ENCODE measurements at places on chromosomes 4 and X.

DNA sequence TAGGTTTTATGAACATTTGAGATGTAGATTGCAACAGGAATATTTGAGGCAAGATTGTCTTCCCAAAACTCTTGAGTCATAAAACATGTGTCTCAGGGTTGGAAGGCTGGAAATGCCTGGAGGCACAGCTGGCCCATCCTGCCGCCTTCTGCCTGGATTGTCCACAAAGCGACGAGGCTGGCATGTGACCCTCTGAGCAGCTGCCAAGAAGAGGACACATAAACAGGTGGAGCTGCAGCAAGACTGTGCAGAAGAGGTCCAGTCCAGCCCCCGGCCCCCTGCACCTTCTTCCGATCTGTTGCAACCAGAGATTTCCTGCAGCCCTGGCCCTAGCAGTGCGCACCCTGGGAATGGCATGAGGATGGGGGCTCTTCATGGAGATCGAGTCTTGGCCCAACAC is 101.9 kb upstream of the BCOR start:
- no peak for DNase-seq

- no peak for DNase-seq
Observed at GRCh38 chrX:16702700-16703599, 9.5 kb downstream of the CTPS2 start.

GRCh38 chr4:113539408-113539807 is 222.1 kb downstream of the CAMK2D start:
- DNase-seq = no peak

GRCh38 chr4:36652857-36653256 is 371.4 kb downstream of the DTHD1 start:
- DNase-seq = no peak

GRCh38 chrX:1341545-1342184 is 5.1 kb downstream of the IL3RA start:
- no peak for DNase-seq

- DNase-seq = no peak
Observed at GRCh38 chrX:17529151-17529745, 154.2 kb downstream of the NHS start.

DNA sequence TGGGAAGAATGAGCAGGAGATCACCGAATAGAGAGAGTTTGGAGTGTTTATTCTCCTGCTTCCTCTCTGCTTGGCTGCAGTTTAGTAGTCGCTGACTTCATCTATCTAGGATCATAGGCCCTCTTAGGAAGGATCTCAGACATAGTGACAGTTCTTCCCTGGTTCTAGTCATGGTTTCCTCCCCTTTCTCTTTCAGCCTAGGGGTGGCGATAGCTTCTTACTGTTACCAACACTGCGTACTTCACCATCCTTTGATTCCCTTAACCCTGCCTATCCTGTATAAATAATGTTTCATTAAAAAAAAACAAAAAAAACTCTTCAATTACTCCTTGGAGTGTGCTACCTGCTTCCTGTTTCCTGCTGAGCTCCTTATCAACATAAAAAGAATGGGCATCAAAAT is 103.8 kb downstream of the DDX53 start:
- no peak for DNase-seq

- DNase-seq = no peak
Observed at GRCh38 chr4:25503779-25504178, 126.7 kb downstream of the ANAPC4 start.

DNA sequence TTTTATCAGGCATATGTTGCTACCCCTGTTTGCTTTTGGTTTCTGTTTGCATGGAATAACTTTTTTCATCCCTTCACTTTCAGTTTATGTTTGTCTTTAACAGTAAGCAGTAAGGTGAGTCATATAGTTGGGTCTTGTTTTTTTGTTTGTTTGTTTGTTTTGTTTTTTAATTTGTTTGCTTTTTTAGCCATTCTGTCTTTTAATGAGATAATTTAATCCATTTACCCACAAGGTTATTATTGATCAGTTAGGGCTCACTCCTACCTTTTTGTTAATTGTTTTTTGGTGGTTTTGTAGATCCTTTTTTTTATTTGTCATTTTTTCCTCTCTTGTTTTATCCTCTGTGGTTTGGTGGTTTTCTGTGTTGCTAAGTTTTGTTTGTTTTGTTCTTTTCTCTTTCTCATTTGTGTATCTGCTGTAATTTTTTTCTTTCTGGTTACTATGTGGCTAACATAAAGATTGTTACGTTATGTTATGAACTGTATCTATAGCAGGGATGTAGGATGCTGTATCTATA is 379.5 kb upstream of the MAD2L1 start:
- no peak for DNase-seq

DNA sequence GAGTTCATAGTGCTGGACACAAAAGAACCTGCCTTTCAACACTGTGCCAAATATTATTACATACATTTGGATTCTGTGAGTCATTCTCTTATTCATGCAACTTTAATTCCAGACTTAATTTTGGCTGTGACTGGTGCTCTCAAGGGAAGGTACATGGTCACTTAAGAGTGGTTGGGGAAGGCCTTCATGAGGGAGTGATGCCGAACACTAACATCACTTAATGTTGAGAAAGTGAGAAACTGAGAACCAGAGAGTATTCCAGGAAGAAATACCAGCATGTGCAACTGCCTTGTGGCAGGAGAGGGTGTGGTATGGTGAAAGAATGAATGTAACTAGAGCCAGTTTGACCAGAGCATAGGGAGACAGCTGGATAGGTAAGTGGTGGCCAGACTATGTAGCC is 41.5 kb upstream of the FHDC1 start:
- no peak for DNase-seq

DNA sequence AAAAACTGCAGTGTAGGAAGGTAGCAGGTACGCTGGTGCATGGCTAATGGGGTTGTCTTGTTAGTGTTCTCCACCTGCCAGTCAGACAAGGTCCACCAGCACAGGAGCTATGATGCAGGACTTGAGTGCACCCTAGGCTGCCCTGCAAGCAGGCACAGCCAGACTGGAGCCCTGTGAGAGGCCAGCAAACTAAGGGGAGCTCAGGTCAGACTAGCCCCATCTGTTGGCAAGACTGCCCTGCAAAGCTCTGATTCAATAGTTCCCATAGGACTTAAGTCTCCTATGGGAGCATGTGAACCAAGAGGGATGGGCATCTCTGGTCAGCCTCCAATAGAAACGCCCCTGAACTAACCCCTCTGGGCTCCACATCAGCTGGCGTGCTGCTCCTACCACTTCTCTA is 1307.3 kb downstream of the C4orf33 start:
- no peak for DNase-seq

- no peak for DNase-seq
Observed at GRCh38 chr4:173231916-173232315, 63.3 kb downstream of the GALNT7 start.

DNA sequence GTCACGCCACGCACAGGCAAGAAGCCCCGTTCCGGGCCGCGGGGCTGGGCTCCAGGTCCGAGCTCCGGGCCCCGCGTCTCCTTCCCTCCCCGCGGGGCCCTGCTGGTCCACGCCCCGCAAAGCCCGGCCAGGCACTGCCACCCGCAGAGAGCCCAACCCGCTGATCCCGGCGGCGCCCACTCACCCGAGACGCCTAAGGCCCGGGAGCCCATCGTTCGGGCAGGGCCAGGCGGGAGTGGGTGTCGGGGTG is 870 bp downstream of the PDZD4 start:
- DNase-seq = no peak

DNA sequence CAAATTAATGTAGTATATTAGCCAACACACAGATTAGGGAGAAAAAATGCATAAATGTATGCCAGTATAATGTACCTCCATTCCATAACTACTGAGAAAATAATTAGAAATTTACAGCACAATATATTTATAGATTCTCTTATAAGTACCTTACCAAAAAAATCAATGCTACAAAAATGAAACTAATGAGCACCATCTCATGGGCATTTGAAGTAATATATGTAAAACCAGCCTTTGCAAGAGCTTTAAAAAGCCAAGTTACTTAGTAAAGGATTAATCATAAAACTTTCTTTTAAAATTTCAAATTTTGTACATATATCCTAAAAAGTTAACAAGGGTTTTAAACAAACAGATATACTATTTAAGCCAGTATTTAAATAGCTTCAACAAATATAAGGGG is 43.2 kb downstream of the LRBA start:
- no peak for DNase-seq

DNA sequence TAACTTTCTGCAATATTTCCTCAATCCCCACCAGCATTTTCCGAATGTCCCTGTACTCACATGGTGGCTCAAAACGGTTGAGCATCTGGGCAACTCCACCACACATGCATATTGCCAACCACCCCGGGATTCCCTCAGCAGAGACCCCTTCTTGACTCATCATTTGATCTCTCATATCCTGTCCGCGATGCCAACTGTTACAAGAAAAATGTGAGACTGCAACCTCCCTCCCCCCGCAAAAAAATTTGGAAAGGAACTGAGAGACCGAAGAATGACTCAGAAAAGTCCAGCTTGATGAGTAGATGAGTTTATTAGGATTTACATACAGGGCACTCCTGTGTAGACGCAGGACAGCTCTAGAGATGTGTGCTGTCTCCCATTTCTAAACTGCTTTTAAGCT is 561.4 kb downstream of the ZIC3 start:
- DNase-seq = no peak

DNA sequence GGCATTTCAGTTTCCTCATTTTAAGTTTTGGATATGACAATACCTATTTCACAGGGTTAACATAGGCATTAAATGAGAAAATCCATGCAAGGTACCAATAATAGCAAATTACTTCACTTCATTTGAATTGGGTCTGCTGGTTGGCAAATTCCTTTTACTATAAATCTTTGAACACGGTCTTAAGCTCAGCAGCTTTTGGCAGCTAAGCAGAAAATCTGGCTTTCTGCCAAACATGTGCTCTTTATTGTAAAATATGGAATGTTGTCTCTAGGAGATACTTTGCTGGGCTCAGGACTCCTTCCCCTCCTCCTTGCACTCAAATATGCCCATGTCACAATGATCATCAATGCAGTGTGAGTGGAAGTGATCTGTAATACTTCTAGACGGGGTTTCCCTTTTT is 16.8 kb upstream of the DMP1 start:
- no peak for DNase-seq

DNA sequence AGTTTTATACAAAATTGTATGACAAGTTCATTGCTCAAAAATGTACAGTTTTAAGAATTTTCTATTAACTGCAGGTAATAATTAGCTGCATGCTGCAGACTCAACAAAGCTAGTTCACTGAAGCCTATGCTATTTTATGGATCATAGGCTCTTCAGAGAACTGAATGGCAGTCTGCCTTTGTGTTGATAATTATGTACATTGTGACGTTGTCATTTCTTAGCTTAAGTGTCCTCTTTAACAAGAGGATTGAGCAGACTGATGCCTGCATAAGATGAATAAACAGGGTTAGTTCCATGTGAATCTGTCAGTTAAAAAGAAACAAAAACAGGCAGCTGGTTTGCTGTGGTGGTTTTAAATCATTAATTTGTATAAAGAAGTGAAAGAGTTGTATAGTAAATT is 131.0 kb downstream of the TET2 start:
- DNase-seq = no peak

DNA sequence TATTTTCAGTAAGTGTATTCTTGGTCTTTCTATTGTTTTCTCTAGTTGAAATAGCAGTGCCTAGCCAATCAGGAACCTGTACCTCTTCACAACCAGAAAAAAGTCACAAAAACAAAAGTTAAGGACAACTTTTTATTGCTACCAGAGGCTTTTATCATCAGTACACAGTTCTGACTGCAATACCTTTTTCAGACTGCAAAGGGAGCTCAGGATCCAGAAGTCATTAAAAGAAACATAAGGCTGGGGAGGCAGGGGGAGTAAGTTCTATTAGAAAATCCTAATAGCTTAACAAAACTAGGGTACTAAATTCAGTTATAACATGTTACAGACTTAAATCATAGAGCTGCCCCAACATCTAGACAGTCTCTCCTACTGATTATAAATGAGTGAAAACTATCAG is 28.8 kb downstream of the CCNI start:
- DNase-seq = no peak

DNA sequence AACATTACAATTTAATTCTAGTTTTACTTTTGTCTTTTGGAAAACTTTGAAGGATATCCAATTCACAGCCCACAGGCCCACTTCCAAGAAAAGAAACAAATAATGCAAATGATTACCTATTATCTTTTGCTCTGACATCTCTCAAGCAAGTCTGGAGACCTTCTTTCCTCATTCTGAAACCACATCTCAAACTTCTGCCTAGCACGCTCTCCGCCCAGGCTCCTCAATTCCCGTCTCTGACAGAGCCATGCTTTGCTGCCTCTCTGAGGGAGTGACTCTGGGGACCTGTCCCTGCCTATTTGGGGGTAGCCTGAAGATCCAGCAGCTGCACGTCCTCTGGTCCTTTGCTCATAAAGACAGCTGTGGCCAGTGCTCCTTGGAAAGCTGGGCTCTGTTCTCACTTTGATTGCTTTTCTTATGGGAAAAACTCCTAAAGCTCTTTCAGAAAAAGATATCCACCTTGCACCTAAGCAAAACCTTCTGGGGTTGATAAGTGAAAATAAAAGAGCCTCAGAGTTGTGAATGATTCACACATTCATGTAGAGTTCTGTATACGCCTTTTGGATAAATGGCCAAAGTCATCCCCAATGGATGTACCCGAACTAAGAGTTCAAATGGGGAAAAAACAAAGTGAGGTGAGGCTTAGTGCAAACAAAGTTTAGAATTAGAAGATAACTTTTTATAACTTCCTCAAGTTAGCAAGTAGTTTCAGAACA is 72.4 kb upstream of the TNIP3 start:
- DNase-seq = no peak

GRCh38 chr4:129362691-129363274 is 266.8 kb downstream of the C4orf33 start:
- DNase-seq = peak; percentile 43

GRCh38 chrX:140505421-140506337 is 810 bp upstream of the SOX3 start:
- DNase-seq = no peak

- DNase-seq = no peak
Observed at GRCh38 chr4:159191989-159192388, 89.1 kb downstream of the RAPGEF2 start.

DNA sequence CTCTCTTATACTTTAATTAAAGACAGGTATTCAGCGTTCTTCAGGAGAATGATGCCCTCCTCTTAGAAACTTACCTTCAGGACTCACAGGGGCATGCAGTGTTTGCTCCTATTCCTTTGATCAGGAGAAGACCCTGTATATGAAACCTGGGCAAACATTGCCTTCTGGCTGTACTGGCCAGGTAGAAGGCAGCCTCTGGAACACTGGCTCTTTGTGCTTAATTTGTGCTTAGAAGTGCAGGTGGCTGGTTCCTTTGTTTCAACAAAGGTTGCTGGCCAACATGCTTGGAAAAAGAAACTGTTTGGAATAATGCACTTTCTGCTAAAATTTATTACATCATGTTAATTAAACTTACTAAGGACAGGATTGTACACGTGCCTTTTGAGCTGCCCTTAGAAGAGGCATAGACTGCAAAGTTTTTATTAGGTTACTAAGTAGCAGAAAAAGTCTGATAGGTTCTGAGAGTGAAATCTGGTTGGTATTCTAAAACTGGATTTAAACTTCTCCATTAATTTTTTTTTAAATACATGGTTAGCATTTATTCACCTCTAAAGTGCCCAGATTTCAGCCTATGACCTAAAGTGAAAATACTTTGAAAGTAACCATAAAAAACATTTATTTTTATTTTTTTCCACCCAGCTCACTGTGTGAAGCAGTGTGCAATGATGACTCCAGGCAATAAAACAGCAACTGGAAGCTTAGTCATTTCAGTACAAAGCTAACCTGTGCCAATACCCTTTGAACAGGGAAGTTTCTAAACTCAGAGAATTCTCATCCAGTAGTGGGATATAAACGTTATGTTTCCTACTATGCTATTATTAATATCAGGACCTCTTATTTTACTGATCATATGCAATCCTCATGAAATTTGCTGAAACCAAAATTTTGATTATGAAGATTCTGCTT is 11.3 kb downstream of the RASSF6 start:
- DNase-seq = no peak

All from hypothalamus (tissue), 51 donors.